ENCODE measurements at places on chromosomes 2 and 18.

GRCh38 chr2:105776560-105776928, 31.8 kb downstream of the NCK2 start:
- DNase-seq = peak; percentile 60

GRCh38 chr18:35028536-35028935, 12.7 kb upstream of the MAPRE2 start:
- no peak for DNase-seq

DNA sequence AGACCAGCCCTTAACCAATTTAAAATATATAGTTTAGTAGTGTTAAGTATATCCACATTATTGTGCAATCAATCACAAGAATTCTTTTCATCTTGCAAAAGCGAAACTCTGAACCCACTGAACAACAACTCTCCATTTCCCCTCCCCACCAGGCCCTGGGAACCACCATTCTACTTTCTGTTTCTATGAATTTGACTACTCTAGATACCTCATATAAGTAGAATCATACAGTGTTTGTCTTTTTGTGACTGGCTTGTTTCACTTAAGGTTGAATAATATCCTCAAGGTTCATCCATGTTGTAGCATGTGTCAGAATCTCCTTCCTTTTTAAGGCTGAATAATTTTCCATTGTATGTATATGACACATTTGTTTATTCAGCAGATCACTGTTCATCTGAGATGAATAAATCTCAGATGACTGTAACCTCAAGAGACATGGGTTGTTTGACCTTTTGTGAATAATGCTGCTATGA, 8.1 kb upstream of the SOS1 start:
- no peak for DNase-seq

GRCh38 chr2:188811522-188811921, 162.7 kb upstream of the COL3A1 start:
- DNase-seq = no peak

- DNase-seq = no peak
Observed at GRCh38 chr2:102106133-102106556, 36.4 kb upstream of the IL1R1 start.

GRCh38 chr18:70720607-70721006, 431.8 kb downstream of the SOCS6 start:
- DNase-seq = no peak
